ENCODE measurements at places on chromosomes 11 and 22.

GRCh38 chr22:44944883-44945601 is 64.8 kb downstream of the PHF21B start:
- no peak for DNase-seq

- DNase-seq = no peak
Measured at GRCh38 chr22:41772645-41773044, 27.8 kb upstream of the CCDC134 start.

- no peak for DNase-seq
Measured at GRCh38 chr11:47538741-47539565, 14.0 kb downstream of the CELF1 start.

DNA sequence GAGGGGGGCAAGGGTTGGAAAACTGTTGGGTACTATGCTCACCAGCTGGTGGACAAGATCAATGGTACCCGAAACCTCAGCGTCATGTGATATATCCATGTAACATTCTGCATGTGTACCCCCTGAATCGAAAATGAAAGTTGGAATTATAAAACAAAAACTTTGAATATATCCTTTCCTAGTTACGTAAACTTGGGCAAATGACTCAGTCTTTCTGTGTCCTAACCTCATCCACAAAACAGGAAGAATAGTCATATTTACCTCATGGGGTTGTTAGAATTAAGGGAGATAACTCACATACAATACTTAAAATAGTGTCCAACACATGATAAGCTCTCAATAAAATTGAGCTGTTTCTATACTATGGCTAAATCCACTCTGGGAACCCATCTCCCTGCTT is 620.1 kb upstream of the KIRREL3 start:
- DNase-seq = no peak

DNA sequence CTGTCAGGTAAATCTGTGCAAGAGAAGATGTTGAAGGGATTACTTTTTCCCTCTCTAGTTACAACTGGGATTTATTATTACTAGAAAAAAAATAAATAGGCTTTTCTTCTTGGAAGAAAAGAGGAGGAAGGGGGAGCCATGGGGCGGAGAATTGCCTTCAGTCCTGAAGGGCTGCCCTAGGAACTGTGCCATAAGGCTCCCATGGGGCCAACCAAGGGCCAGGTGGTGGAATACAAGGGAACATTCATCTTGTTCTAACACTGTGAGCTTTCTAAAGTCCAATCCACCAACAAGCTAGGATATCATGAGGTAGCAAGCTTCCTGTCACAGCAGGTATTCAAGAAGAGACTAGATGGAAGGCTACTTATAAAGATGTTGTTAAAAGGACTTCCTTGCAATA is 24.8 kb upstream of the NRIP3 start:
- DNase-seq = no peak

DNA sequence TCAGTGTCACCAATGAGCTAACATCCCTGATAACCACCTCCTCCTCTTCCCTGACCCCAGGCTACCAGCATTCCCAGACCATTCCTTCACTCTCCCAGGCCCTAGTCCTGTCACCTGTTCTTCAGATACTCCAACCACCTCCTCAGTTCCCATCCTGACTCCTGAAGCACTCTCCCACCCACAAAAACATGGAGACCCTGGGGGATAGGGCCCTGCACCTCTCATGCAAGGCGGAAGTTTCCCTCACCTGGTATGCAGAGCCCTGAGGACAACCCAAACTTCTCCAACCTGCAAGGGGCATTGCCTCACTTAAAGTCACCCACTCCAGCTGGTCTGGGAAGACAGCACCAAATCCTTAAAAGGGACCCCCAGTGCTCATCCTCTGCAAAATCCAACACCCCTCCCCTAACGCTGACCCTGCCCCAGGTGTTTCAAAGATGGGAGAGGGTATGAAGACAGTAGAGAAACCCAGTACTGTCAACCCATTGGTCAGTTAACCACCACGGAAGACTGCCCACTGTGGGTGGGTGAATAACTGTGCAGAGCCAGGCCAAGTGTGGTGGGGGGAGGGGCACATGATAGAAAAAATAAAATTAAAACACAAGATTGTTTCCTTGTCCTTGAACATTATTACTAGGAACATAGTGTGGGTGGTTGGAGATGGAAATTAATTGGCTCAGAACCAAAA is 1.4 kb downstream of the TNKS1BP1 start:
- DNase-seq = no peak
